ENCODE measurements at places on chromosomes 2 and 18. TPM values are rescaled to one million over a fixed set of nuclear protein-coding genes. Genes with fewer than 3 reads are reported as not detected.

The BUB1 gene
- total RNA-seq = 82.4 TPM

- DNase-seq = peak; percentile 62
Observed at GRCh38 chr2:117979911-117980701, 33.8 kb downstream of the CCDC93 start.

The AMER3 gene
- total RNA-seq = not detected

DNA sequence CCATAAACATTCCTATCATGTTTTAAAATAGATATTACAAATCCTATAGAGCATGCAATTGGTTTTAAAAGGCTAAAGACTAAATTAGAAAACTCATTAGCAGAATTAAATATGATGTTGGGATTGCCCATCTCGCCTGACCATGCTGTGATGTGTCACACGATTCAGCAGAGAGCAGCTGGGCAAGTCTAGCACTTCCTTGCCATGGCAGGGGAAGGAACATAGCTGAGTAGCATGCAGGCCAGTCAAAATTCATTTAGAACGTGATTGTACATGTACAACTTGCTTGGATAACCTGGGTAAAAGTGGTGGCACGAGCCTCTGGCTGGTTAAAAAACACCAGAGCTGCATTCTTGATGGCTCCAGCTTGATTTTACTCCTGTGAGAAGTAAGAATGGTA is 81.3 kb downstream of the SCN3A start:
- DNase-seq = no peak

- no peak for DNase-seq
Observed at GRCh38 chr2:196136151-196136550, 35.2 kb downstream of the STK17B start.

- no peak for DNase-seq
Observed at GRCh38 chr2:38496927-38497669, 105.6 kb downstream of the HNRNPLL start.

GRCh38 chr2:98868548-98869271 is 67.3 kb downstream of the CRACDL start:
- DNase-seq = no peak

DNA sequence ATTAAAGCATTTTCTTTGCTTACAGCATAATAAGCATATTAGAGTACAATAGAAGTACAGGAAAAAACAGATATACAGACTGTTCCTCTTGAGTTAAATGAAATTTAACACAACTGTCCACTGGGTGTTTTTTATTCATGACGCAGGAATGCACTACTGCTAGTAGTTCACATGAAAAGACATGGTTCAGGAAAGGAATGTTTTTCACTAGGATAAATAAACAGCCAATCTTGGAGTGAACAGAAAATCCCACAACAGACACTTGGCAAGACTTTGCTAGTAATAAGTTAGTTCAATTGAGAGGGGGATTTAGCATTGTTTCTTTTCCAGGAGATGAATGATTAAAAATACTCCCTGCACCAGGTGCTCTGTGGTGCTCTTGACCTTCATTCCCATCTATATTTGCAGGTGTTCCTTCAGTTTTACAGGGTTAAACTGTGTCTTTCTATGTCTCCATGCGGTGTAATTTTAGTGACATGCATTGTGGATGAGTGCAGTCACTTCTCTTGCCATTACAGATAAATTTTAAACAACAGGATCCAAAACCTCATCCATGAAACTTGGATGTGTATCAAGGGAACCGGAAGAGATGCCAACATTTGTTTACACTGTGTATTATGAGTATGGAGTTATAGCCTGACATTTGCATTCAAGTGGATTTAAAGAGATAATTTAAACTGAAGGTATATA is 796.6 kb downstream of the DSC3 start:
- peak; percentile 2 for DNase-seq

The SGO2 gene
- 17.3 TPM for total RNA-seq

- no peak for DNase-seq
Observed at GRCh38 chr2:20797096-20797495, 25.8 kb downstream of the LDAH start.

GRCh38 chr2:216113572-216113971 is 4.4 kb downstream of the XRCC5 start:
- no peak for DNase-seq

The CNGA3 gene
- not detected for total RNA-seq

GRCh38 chr2:177413703-177414102 is 21.1 kb downstream of the AGPS start:
- no peak for DNase-seq

The DSG1 gene
- total RNA-seq = not detected

DNA sequence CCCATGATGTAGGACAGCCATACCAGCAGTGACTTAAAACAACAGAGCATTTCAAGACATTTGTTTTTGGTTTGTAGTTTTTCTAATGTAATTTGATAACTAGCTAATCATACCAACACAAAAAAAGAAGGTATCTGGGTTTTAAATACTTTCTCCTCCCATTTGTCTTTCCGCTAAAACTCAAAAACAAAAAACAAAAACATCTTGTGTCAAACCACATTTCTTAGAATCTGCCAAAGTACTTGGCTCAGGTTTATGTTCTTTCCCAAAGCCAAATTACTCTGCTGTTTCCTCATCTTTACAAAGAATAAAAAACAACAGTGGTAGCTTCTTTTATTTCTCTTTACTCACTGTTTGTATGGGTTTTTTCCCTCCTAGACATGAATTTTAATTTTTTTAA is 71.5 kb downstream of the GREB1L start:
- peak; percentile 22 for DNase-seq

The DLX1 gene
- total RNA-seq = 6.8 TPM

DNA sequence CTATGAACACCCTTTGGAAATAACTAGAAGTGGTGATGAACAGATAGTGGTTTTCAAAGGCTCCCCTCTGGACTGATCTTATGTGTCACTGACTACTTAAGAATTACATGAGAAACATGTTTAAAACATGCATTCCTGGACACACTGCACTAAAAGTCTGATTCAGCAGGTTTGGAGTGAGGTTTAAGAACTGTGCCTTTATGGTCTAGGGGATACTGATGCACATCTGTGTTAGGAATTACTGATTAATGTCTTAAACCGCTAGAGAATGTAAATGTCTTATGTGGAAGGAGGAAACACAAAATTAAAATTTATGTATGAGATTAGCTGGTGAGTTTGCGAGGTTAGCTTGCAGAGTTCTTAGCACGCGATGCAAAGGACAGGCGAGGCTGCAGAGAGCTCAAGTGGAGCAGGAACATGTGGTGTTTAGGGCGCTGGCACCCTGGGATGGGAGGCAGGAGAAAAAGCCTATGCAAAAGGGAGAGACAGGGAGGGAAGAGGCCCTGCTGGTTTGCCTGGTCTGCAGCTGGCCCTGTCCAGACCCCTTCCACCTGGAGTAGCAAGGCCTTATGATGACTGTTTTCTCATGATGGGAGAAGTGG is 11.7 kb downstream of the SH3YL1 start:
- no peak for DNase-seq

The CYB5A gene
- 192 TPM for total RNA-seq

The RAB27B gene
- 13.8 TPM for total RNA-seq

- peak; percentile 100 for DNase-seq
Observed at GRCh38 chr2:172253190-172254052, 150.7 kb upstream of the DLX2 start.

DNA sequence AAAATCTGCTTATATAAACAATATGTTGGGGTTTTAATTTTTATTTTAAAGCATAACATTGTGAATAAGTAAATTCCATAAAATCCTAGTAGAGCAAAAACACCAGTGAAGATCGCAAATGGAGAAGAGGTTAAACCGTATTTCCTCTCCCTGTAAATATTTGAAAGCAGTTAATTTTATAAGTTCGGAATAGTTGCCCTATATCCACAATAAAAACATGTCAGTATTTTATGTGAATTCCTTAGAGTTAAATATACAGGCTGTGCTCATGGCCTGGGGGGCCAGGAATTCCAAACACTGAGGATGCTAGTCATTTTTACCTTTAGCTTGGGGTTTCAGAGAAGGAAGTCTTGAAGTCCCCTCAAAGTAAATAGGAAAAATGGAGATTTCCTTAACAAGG is 135.0 kb downstream of the FIGN start:
- DNase-seq = peak; percentile 62

- DNase-seq = no peak
Observed at GRCh38 chr2:240906141-240906910, at the start of gene CROCC2. Gene CROCC2 (plus strand): TSS chr2:240906336. CDS start chr2:240906514, 178 bp downstream.

GRCh38 chr2:105563000-105563719 is 164.3 kb upstream of the FHL2 start:
- DNase-seq = no peak

The CRYGC gene
- total RNA-seq = not detected

- DNase-seq = no peak
Observed at GRCh38 chr2:179273461-179273962, 8.9 kb upstream of the SESTD1 start.

DNA sequence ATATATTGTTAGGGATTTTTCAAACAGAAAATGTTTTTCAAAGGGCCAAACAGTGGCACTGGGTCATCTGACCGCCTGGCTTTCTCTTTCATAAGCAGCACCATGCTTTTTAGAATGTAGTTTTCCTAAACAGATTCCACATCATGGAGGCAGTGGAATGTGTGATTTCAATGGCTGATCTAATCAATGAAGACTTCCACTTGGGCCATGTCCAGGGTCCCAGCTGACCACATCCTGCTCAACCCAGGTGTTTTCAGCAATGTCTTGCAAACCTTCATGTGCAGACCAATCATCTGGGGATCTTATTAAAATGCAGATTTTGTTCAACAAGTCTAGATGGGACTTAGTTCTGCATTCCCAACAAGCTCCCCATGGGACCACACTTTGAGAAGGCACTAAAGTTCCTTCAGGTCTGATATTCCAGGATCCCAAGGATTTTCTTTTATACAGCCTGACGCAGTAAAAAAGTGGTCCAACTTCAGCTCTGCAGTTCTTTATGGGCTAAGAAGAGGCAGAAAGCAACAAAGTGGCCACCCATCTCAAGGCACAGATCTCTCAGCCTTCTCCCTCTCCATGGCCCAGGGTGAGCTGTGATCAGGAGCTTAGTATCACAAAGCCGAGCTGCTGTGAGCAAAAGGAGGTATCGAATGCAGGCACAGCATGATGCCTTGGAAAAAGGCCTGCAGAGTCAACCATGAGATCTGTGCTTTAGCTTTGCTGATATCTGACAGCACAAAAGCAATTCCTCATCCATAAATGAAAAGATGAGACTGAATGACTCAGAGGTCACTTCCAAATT is 3.7 kb downstream of the ALKAL2 start:
- DNase-seq = peak; percentile 18

DNA sequence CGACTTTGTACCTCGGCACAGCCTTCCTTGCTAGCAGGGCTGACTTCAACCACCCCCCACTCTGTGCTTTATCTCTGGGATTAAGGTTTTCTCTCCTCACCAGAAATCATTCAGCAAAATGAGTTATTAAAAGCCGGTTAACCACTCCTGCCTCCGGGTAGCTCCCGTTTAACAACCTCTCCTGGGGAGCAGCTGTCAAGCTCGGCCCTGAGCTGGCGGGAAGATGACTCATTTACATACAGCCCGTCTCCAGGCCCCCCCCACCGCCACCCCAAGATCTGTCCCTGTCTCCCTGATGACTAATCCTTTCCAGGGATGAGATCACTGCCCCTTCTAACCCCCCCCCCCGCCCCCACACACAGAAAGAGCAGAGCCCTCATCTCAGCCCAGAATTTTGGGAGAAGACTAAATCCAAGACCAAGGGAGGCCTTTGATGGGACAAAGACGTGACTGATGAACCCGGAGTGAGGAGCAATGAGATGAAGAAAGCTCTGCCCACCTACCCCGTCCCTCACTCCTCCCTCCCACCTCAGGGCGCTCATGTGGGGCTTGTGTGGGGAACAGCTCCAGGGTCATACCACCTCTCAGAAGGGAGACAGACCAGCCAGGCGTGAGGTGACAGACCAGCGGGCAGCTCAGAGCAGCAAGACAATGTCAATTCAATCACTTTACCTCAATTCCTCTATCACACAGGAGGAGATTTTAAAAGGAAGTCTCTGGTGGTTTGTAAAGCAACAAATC is 131.4 kb downstream of the MSH2 start:
- DNase-seq = peak; percentile 97

The IL36G gene
- not detected for total RNA-seq

- DNase-seq = no peak
Observed at GRCh38 chr2:144343145-144343544, 176.8 kb downstream of the ZEB2 start.

DNA sequence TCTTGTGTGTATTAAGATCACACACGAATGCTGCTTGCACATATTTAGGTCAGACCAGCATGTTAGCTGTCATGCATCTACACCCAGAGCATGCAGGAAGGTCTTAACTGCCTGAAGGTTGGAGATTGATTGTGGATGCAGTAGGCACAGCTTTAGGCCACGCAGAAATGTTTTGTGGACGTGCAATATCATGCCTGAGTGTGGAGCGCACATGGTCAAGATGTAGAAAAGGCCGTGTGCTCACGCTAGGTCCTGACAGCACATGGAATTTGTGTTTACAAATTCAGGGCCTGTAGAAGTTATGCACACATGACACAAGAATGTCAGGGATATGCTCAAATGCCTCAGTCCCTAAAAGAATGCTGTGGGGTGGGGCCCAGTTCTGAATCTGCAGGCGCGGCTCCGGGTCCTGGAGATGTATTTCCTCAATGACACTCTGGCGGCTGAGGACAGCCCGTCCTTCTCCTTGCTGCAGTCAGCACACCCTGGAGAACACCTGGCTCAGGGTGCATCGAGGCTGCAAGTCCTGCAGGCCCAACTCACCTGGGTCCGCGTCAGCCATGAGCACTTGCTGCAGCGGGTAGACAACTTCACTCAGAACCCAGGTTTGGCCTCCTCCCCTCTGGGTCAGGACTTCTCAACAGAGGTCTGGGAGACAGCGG is 27.9 kb downstream of the MARCO start:
- DNase-seq = no peak

- peak; percentile 75 for DNase-seq
Observed at GRCh38 chr2:75276093-75277029, 77.0 kb upstream of the TACR1 start.

DNA sequence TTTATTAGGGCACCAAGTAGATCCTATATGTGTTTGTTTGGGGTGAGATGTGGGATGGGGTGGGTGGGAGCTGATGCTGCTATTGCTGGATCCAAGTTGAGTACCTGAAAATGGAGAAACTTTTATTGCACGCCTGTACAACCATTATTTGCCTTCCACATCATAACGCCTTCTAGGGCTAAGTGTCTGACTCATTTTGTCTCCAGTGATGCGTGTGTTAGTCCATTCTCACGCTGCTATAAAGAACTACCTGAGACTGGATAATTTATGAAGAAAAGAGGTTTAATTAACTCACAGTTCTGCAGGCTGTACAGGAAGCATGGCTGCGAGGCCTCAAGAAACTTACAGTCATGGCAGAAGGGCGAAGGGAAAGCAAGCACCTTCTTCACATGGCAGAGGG is 58.2 kb downstream of the KDM3A start:
- DNase-seq = peak; percentile 30
